EH (cell line): ENCODE measurements at places on chromosomes 2 and 18.

DNA sequence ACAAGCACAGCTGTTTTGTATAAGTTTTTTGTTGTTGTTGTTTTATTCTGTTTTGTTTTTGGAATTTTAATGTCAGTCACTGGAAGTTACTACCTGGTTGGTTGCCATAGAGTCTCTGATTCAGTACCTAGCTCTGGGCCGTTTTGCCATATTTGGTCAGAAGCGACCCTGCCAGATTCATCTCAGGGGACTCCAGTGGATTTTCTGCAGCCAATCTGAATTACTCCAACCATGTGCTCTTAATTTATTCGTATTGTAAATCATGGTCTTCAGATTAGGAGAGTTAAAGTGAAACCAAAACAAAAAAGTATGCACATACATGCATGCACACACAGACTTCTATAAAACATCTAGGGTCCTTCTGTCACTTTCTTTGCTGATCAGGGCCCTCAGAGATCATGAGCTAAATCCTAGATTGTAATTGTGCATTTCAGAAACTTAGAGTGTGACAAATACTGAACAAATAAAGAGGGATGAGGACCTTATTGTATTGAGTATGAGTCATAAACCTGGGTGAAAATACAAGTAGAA lies 317.4 kb upstream of the UBE2E3 start:
- no peak for DNase-seq

DNA sequence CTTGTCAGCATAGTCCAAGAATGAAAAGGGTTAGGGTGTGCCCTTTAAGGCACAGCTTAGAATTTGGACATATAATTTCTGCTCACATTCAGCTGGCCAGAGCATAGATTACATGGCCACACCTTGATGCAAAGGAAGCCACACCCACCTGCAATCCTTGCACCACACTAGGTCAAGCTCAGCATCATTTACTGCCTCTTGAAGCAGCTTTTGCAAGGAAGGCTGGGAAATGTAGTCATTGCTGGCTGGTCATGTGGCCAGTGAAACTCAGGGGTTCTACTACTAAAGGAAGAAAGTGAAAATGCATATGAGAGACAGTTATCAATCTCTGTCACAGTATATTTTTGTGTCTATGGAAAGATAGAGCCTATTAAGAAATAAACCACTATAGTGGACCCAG lies 159.3 kb downstream of the GFPT1 start:
- no peak for DNase-seq

- DNase-seq = peak; percentile 97
Measured at GRCh38 chr2:71716697-71717624, 263.6 kb downstream of the DYSF start.

- no peak for DNase-seq
Measured at GRCh38 chr2:112867701-112868631, 31.4 kb upstream of the IL1B start.

GRCh38 chr2:147855316-147855715 lies 10.5 kb downstream of the ACVR2A start:
- DNase-seq = no peak

- DNase-seq = peak; percentile 59
Measured at GRCh38 chr2:216274194-216274840, 98.0 kb downstream of the MARCHF4 start.

DNA sequence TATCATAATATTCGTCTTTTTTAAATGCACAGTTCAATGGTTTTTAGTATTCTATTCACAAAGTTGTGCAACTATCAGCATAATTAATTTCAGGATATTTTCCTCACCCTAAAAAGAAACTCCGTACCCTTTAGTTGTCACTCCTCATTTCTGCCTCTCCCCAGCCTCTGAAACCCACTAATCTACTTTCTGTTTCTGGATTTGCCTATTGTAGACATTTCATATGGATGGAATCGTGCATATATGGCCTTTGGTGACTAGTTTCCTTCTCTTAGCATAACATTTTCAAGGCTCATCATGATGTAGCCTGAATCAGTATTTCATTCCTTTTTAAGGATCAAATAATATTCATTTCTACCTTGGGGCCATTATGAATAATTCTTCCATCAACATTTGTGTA lies 18.5 kb downstream of the NEURL3 start:
- DNase-seq = no peak

- peak; percentile 92 for DNase-seq
Measured at GRCh38 chr2:28137221-28137620, 246.7 kb downstream of the BABAM2 start.

DNA sequence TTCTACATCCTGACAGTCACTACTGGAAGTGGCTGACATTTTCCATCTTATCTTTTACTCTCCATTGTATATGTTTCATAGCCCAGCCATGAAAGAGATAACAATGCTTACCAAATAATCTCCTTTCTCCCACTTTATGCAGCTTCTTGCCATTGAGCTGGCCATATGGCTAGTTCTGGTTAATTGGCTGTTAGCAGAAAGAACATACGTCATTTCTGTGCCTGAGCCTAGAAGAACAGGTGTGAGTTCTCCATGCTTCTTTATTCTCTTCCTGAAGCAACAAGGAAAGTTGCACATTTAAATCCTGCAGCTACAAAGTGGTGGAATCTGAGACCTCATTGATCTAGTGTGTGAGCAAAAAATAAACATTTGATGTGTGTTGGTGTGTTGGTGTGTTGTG lies 82.0 kb upstream of the FSHR start:
- no peak for DNase-seq

GRCh38 chr2:98546186-98546585 lies 62.1 kb downstream of the COA5 start:
- DNase-seq = no peak

GRCh38 chr2:184154438-184154837 lies 443.9 kb upstream of the ZNF804A start:
- DNase-seq = no peak

GRCh38 chr2:217901835-217902378 lies 100.9 kb downstream of the TNS1 start:
- DNase-seq = peak; percentile 85

DNA sequence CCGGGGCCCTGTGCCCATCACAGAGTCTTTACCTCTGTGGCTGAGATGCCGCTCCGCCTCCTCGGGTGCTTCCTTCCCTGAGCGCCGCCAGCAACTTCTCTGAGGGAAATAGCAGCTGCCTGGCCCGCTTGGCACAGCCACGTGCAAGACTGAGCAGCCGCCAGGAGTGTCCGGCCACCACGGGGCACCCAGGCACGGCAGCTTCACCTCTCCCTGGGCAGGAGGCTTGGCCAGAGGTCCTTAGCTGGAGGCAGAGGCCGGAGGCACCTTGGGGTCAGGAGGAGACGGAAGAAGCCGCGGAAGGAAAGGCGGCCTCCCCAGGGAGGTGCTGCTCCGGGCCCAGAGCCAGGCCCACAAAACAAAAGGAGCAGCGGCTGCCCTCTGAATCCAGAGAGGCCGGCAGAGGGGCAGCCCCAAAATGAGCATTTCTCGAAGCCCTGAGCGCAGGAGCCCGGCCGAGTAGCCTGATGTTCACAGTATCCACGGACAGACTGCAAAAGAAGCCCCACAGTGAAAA lies 6.0 kb upstream of the LIMS2 start:
- DNase-seq = no peak

DNA sequence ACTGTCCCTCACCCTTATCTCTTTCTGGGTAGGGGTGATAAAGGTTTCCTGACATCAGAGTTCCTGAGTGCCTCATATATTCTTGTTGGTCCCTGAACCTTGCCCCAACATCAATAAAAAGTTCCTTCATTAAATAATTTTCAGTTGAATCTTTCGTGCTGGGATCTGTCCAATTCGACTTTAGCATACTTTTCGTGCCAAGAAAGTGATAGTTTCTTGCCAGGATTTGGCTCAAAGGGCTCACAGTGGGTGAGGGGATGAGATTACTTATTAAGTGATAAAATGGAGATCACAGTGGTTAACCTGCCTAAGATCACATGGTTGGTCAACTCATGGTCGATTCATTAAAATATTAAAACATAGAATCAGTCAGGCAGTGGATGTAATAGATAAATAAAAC lies 93.8 kb upstream of the SLC8A1 start:
- no peak for DNase-seq

- peak; percentile 56 for DNase-seq
Measured at GRCh38 chr2:66443979-66444861, 9.3 kb downstream of the MEIS1 start.

- DNase-seq = no peak
Measured at GRCh38 chr2:84115173-84115857, 343.8 kb downstream of the SUCLG1 start.

- DNase-seq = peak; percentile 58
Measured at GRCh38 chr2:208097801-208098200, 26.5 kb downstream of the CRYGD start.

DNA sequence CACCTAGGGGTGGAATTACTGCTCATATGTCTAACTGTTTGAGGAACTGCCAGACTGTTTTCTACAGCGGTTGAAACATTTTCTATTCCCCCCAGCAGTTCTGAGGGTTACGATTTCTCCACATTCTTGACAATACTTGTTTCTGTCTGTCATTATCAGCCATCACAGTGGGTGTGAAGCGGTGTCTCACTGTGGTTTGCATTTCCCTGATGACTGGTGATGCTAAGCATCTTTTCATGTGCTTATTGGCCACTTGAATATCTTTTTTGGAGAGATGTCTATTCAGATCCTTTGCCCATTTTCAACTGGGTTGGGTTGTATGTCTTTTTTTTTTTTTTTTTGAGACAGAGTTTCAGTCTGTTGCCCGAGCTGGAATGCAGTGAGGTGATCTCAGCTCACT lies 63.0 kb downstream of the ADNP2 start:
- DNase-seq = no peak

DNA sequence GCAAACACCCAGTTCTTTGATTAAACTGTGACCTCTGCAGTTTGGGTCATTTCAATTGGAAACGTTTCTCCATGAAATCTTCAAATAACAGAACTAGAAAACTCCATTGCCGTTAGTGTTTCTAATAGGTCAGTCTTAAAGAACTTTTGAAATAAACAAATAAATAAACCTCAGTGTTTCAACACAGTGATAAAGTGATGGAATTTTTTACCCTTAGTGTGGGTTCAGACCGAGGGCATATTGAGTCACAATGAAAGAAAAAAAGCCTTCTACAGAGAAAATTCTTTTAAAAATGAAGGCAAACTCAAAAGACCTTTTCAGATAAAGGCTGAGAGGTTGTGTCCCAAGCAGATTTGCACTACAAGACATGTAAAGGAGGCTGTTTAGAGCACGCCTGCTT lies 149.6 kb downstream of the NCKAP5 start:
- peak; percentile 48 for DNase-seq

DNA sequence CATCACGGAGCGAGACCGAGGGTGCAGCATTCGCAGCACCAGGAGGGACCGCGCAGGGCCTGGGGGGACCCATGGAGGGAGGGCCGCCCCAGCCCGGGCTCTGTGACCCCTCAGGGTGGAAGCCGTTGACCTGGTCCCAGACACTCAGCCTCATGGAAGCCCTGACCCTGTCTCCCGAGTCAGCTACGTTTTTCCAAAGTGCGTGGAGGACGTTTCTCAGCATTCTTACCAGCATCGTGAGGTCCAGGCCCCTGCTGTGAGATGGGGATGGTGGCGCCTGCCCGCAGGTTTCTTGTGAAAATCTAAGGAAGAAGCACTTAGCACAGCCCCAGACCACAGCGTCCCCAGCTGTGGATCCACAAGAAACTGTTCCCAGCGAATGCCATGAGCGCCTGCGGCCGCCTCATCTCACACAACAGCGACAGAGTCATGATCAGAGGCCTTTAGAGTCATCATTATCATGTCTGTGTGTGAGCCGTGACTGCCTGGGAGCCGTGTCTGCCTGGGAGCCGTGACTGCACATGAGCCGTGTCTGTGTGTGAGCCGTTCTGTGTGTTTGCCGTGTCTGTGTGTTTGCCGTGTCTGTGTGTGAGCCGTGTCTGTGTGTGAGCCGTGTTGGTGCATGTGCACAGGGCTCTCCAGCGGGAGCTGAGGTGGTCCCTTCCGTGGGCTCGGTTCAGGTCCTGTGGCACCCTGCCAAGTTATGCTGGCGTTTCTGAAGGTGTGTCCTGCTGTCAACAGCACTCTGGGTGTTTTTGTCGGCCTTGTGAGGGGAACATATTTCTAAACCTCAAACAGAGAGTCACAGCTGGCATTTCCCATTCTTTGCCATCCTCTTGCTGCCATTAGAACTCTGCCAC lies 49.2 kb upstream of the KCNG2 start:
- no peak for DNase-seq

- DNase-seq = peak; percentile 99
Measured at GRCh38 chr2:30113617-30114293, 33.1 kb upstream of the YPEL5 start.

- DNase-seq = peak; percentile 54
Measured at GRCh38 chr2:167127135-167127534, 238.9 kb downstream of the XIRP2 start.

DNA sequence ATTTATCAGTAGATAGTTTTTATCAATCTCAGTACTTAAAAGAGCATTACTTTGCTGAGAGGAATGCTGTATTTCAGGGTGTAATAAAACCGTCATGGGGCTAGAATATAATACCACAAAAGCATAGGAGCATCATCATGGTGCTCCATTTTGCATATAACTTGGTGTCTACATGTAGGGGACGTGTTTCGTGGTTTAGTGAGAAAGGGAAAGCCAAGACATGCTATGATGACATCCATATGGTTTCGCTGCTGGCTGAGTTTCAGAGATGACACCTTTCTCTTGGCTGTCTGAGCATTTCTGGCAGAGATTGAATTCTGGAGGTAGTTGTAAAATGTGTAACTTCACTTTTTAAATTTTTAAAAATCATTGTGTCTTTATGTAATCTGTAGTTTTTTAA lies 32.4 kb downstream of the WDR43 start:
- peak; percentile 15 for DNase-seq

GRCh38 chr2:117519721-117520120 lies 294.8 kb upstream of the DDX18 start:
- DNase-seq = no peak

DNA sequence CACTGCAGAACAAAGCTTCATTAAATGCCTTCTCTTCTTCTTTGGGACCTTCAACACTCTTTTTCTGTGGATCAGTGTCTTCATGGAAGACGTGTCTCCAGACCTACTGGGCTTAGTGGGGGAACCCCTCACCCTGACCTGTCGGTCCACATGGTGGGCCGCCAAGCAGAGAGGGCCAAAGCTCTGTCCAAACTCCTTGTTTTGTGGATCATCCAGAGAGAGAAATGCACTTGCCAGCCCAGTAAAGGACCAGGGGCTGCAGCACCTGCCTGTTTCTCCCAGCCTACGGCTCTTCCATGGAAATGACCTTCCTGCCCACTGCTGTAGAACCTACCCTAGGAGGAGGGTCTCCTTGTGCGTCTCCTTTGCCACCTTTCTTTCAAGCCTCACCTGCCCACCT lies 25.9 kb downstream of the DYSF start:
- DNase-seq = no peak

- DNase-seq = peak; percentile 26
Measured at GRCh38 chr2:1856922-1857321, 112.6 kb upstream of the PXDN start.

- DNase-seq = no peak
Measured at GRCh38 chr2:30869988-30870387, 62.7 kb upstream of the CAPN13 start.

DNA sequence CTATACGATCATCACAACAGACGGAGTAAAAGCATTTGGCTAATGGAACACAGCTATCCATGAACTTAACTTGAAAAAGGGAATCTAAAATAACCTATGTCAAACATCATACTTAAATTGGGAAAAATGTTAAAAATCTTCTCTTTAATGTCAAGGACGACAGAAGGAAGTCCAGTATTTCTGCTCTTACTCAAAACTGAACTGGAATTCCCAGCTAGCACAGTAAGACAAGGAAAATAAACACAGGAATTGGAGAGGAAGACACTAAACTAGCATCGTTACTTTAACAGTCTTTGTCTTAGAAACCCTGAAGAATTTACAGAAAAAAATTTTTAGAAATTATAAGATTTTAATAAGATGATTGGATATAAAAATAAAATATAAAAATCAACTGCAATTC lies 112.6 kb downstream of the HDAC4 start:
- DNase-seq = peak; percentile 44
